ENCODE measurements at places on chromosomes 12 and 14.
A peak's percentile ranks its signal among the peaks of the same experiment; 100 is the strongest.

DNA sequence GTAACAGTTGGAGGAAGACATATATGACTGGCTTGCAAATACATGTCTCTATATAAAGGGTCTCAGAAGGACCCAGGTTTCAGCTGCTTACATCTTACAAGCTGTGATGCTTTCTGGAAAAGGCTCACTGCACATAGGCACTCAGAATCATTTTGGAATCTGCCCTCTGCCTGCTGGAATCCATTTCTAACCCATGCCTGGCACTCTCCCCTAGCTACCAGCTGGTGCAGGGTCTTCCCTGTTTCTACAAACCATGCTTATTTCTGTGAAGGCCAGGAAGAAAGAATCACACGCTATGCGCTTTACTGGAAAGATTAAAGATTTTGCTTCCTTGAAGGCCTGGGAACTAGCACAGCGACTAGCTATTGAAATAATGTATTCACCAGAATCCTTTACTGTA is 151.3 kb downstream of the DICER1 start:
- DNase-seq: no peak

DNA sequence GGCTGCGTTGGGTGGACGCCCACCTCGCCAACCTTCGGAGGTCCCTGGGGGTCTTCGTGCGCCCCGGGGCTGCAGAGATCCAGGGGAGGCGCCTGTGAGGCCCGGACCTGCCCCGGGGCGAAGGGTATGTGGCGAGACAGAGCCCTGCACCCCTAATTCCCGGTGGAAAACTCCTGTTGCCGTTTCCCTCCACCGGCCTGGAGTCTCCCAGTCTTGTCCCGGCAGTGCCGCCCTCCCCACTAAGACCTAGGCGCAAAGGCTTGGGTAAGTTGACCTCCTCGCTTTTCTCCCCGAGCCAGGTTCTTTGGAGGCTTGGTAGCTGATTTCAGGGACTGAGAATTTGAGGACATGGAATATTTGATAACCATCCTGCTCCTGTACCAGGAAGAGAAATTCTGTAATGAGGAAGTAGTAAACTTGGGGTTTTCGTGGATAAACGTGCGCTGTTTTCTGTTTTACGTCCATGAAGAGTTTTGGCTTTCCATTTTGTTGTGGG is 530 bp downstream of the APAF1 start:
- DNase-seq: peak; percentile 7

DNA sequence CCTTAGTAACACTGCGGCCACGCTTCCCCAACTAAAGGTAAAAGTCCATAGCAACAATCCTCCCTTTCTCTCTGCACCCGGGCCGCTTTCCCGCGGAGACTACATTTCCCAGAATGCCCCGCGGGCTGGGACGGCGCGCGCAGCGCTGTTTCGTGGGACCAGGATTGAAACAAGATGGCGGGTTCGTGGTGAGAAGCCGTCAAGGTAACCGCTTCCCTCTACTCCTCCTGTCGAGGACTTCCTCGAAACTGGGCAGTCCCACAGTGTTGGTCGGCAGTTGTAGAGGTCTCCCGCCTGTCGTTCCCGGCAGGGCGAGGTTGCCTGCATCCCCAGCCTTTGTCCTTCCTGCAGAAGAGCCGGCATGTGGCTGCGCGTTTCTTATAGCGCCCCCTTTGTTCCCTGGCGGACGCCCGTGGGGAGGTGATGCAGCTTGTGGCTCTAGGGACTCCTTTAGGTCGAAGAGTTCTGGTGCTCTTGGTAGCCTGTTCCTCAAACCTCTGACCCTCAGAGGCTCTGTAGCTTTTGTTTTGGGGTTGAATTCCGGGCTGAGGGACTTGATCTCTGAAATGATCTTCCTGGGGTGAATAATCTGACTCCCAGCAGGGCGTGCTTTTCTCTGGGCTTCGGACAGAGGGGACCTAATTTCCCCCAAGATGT is at the start of gene MRPL42:
MRPL42 (plus strand) TSS at position 164 of the 657 bp plus-strand sequence. CDS start 1,772 bp downstream, outside the sequence.
- peak; percentile 95 for DNase-seq

DNA sequence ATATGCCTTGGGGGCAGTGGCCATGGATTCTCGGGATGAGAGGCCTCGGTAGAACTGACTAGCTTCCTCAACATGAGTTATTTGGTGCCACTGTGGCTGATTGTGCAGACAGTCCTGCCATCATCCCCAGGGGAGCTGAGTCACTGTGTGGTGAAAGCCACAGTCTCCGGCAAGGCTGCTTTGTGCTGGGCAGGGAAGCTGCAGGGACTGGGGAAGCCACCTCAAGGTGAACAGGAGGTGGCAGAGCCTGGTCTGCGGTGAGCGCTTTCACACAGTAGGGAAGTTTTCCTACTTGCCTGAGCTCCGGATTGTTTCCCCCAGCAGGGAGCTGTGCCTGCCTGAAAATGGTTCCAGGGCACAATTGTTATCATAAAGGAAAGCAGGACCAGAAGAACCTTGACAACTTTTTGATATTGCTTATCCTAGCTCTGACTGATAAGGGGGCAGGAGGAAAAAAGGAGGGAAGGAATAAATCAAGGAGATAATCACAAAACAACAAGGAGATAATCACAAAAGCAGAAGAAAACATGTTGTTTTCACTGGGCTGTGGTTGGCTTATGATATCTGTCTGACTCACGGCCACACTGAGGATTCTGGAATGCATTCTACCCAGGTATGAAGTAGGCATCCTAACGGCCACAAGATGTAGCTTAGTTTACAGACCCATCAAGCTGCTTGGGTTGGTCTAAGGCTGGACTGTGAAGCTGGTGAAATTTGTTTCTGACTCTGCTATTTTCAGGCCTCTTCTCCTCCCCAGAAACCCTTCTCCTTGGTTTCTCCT is 32.2 kb upstream of the GNG2 start:
- DNase-seq: peak; percentile 62

DNA sequence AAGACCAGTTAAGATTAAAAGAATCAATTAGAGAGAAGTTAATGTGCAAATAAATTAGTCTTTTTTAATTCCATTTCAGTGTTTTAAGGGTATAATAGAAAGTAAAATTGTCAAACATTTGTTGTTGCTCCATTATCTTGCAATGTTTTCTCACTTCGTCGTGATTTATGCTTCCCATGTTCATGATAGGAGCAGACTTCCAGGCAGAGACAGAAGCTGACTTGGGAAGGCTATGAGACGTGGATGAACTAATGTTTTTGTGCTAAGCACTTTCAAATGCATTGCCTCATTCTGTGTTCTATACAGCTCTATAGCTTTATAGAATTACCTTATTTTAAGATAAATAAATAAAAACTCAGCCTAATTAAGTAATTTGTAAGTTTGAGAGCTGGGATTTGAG is 226.2 kb downstream of the PIK3C2G start:
- DNase-seq: no peak

GRCh38 chr12:94111302-94111701 is 37.1 kb upstream of the PLXNC1 start:
- DNase-seq: no peak

- DNase-seq: no peak
These were observed 756 bp downstream of the RNASE7 start for GRCh38 chr14:21042918-21043317.

GRCh38 chr14:87805315-87805723 is 187.7 kb downstream of the GALC start:
- DNase-seq: peak; percentile 27

DNA sequence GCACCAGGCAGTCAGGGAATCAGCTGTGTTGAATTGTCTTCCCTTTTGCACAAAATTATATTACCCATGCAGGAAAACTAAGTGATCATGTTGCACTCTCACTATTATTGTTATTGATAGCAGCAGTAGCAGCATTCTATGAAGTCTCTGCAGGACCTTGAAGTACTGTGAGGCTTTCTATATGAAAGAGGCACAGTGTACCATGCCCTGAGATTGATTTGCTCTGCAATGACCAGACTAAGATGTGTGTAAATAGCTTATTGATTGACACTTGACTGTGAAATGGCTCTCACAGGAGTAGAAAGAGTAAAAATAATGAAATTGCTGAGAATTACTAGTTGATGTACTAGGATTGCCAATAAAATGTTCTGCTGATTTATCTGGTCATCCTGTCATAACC is 99.9 kb downstream of the KICS2 start:
- no peak for DNase-seq

DNA sequence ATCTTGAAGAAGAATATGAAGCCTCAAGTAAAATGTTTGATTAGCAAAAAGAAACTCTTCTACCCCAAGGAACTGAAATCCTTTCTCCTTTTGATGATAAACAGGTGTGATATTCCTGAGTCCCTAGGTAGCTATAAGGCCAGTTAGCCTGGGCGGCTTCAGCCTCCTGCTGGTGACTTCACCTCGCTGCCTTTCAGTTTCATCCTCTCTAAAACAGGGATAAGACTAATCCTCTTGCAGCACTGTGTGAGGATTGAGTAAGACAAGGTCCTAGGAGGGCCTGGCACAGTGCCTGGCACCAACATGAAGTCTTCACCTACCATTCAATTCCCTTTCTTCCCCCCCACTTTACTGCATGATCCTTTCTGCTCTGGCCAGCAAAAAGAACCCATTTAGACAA is 42.1 kb downstream of the CIT start:
- DNase-seq: no peak

GRCh38 chr12:77407931-77408330 is 342.6 kb upstream of the E2F7 start:
- no peak for DNase-seq

GRCh38 chr12:31922341-31923062 is 36.7 kb upstream of the RESF1 start:
- DNase-seq: no peak

DNA sequence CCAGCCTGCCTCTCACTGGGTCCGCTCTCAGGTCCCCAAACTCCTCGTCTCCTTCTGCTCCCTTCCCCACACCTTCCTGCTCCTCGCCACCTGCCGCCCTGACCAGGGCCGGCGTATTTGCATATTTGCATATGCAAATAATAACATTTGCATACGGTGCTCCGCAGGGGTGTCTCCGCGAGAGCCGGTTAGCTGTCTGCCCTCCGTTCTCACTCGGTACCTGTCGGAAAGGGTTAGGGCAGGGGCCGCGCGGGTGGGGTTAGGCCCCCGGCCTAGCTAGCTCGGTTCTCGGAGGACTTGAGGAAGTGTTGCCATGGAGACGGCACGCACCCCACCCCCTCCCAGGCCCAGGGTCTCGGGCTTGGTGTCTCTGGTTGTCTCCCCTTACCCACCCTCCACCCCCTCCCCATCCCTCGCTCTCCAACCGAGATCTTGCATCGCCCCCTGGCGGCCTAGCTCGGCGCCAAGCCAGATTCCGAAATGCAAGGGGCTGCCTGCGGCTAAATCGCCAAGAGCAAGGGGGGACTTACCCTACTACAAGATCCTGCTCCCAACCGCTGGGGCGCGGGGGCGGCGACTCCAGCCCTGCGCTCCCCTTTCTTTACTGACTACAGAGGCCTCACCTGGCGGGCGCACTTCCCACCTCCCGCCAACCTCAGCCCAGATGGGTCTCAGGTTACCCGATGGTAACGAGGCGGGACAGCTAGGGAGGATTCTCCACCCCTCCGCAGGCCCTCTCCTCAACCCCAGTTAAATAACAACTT is 8.1 kb downstream of the STAC3 start:
- peak; percentile 66 for DNase-seq

- no peak for DNase-seq
These were observed 40.8 kb upstream of the DCD start for GRCh38 chr12:54689034-54689372.

DNA sequence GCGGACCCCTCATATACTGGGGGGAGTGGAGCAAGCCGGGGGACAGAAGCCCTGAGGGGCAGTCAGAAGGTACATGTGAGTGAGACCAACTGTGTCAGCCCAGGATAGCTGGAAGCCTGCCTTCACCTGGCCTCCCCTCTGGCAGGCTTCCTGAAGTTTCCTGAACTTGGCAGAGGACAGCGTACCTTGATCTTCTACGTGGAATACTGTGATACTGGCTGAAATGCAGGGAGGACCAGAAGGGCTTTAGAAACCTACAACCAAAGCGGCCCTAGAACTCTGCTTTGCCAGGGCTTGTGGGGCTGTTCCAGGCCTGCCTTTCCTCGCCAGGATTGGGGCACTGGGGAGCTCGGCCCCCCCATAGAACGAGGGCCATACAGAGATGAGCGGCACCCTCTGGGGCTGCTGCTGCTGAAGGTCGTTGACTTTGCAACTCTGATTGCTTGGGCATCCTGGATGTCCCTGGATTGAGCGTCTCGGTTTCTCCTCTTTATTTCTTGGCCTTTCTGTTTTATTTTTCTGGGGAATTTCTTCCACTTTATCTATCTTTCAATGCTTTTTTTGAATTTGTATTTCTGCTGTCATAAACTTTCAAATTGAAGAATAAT is 66.5 kb downstream of the SLC25A47 start:
- DNase-seq: no peak

- no peak for DNase-seq
These were observed 110.1 kb upstream of the FAR2 start for GRCh38 chr12:29039013-29039412.

GRCh38 chr14:82398256-82398655 is 864.6 kb upstream of the SEL1L start:
- no peak for DNase-seq

DNA sequence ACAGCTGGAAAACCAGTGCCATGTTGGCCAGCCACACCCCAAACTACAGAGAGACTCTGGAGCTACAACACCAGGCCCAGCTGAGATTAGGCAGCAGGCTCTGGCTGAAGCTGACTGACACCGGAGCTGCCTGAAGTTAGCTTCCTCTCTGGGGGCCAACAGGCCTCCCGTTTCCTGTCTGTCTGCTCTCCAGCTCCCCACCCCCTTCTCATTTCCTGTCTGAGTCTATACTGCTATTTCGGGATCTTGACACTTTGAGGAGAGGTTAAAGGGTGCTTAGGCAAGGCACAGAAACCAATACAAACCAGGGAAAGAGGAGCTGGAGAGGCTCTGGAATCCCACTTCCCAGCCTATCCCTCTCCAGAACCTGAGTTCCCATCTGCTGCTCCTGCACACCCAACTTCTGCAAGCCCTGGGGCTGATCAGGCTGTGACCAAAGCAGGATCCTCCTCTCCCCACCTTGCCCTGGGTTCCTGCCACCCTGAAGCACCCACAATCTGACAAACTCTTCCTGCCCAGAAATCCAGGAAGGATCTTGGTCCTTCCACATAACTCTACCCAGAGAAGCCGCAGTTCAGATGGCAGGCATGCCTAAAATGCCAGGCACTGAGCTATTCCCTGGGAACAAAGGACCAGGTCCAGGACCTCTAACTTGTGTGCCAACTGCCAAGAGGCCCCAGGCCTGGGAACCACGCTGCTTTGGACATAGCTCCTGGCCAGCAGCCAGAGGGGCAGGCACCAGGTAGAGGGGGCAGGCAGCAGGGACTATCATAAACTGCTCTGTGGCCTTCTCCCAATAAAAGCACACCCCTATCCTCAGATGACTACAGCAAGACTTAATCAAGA is 39.9 kb downstream of the PRPF40B start:
- peak; percentile 87 for DNase-seq

GRCh38 chr12:1593174-1594005 is 991 bp downstream of the FBXL14 start:
- peak; percentile 53 for DNase-seq

All from CD4-positive, alpha-beta T cell treated with Interleukin-10 for 1 hour (primary cell).